ENCODE measurements at places on chromosomes 12 and 14.

DNA sequence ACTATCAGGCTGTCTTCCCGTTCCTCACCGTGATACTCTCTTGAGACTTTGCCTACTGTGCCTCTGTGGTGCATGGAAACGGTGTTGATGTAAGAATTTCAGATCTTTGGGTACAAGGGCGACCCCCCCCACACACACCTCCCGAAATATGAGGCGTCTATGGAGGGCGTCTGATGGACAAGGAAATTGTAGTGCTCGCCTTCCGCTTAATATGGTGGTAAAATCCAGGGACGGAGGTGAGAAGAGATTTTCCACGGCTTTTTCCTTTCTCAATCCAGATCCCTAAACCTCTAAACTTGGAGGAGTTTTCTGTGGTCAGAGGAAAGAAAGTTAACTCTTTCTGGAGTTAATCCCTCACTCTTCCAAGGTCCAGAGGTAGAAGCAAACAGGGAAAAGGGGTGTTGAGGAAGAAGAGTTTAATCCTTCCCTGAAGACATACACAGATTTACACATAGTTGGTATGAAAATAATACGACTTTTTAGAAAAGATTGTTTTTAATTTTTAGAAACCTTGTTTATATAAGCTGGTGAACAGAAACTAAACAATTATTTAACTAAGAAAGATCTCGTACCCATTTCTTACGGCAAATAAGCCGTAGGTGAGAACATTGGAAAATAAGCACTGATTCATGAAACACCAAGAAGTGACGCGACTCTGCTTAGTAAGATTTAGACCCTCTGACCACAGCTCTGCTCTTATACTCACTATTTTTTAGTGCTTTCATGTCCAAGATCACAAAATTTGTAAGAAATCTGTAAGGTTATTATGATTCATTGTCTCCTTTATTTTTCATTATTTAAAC, 23.1 kb upstream of the RNASE12 start:
- DNase-seq: no peak

DNA sequence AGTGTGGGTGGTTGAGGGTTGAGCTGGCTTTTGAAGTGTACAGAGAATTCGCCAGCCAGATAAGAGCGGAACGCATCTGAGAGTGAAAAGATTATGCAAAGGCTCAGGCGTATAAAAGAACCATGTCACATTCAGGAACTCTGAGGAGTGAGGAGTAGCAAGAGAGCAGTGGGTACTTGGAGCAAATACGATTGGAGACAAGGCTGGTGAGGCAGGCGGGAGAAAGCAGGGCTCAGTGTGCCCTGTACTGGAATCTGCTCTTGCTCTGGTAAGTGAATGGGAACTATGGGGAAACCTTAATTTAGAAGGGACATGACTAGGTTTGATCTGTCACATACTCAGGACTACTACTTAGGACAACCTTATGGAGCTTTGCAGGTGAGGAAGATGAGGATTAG, 87.0 kb downstream of the PTPRB start:
- DNase-seq: no peak

DNA sequence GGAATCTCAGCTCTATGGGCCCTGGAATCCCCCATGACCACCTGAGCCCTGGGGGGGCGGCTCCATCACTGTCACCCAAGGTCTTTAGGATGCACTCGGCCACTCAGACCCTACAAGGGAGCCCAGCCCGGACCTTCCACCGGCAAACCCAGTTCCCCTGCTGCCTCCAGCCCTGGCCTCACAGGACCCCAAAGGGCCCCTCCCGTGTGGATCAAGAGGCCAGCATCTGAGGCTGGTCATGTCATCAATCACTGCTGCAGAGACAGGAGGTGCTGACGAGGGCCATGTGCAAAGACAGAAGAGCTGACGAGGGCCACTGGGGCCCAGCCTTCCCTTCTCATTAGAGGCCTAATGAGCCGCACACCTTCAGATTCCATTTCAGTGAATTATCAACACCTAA, 39.0 kb upstream of the SFSWAP start:
- DNase-seq: no peak

DNA sequence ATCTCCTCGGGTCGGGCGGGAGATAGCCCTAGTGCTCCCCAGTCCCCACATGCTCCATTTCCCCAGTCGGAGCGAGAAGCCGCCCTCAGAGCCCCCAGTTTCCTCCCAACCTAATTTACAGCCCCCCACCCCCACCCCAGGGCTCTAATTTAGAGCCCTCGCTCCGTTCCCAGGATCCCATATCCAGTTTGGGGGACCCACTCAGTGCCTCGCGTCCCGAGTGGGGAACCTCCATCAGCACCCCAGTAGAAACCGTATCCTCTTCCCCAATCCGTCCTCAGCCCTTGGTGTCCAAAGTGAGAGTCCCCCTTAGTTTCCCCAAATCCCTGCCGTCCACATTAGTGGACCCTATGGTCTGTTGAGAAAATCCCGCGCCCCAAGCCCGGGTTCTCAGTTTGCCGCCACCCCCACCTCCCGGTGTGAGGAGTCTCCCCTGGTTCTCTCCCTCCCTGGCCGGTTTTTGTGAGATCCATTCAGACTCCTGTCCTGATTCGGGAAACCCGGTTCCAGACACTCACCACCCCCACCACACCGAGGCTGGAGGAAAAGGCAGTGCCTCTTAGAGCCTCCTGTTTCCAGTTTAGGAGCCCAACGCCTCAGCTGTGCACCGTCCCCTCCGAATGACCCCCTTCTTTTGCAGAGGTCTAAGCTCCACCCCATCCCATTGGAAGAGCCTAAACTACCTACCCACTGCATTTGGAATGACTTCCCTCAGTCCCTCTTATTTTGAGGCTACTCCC, 809 bp upstream of the MSI1 start:
- no peak for DNase-seq

DNA sequence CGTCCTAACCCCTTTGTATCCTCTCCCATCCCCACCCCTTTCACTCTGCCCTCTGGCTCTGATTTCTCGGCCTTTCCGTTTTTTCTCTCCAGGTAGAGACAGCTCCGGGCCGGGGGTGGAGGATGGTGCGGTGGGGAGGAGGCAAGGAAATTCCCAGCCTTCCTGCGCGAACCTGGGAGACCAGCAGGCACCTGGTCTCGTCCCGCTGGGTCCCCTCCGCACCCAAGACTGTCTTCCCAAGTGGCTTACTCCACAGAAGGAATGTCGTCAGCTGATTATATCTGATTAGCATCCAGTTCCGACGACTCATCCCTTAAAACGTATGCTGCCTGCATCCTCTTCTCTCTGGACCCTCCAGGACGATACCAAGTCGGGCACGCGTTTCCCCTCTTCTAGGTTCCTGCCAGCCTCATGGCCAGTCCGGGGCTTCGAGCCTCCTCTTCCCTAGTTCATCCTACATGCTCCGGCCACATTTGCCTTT, 42.2 kb upstream of the CAPRIN2 start:
- DNase-seq: no peak

- DNase-seq: no peak
Measured at GRCh38 chr14:44372231-44372630, 134.9 kb downstream of the FSCB start.
